Smooth muscle cell of bladder (primary cell): ENCODE measurements at places on chromosomes 2 and 18. TPM values are rescaled to one million over a fixed set of nuclear protein-coding genes. Genes with fewer than 3 reads are reported as not detected.

The REG3A gene
- total RNA-seq = not detected in 2 replicates

The RIT2 gene
- total RNA-seq = not detected in 2 replicates

The PDE1A gene
- 27.2 and 42.4 TPM in 2 replicates for total RNA-seq

The MTCL1 gene
- total RNA-seq = 20.5 and 23.5 TPM in 2 replicates

The OLA1 gene
- 88.9 and 95.9 TPM in 2 replicates for total RNA-seq

The SNTG2 gene
- total RNA-seq = not detected in 2 replicates

The TBC1D8 gene
- 17.2 and 18.9 TPM in 2 replicates for total RNA-seq

The TMEM247 gene
- total RNA-seq = not detected in 2 replicates
